ENCODE measurements at places on chromosomes 4 and X.

- no peak for DNase-seq
Observed at GRCh38 chrX:130330706-130331105, 9.0 kb upstream of the SLC25A14 start.

DNA sequence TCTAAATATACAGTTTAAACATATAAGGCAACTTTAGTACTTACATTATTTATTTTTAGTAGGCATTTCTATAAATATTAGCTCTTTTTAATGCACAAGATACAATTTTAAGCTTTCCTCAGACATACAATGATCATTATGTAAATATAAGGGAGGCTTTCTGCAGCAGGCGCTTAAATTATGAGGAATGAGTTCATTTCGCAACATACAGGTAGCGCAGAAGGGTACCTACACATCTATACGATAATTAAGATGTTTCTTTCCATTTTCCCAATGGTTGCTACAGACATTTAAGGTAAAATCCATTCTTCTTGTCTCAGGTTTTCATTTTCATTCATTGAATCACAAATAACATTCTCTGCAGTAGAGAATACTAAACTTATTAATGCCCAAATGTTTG, 1.2 kb downstream of the AASDH start:
- no peak for DNase-seq

- DNase-seq, result no peak
Observed at GRCh38 chr4:118338981-118339765, 13.6 kb downstream of the PRSS12 start.

- DNase-seq, result no peak
Observed at GRCh38 chr4:118817178-118817930, 18.6 kb downstream of the SEC24D start.

- DNase-seq, result no peak
Observed at GRCh38 chr4:125043486-125043885, 271.3 kb upstream of the FAT4 start.

DNA sequence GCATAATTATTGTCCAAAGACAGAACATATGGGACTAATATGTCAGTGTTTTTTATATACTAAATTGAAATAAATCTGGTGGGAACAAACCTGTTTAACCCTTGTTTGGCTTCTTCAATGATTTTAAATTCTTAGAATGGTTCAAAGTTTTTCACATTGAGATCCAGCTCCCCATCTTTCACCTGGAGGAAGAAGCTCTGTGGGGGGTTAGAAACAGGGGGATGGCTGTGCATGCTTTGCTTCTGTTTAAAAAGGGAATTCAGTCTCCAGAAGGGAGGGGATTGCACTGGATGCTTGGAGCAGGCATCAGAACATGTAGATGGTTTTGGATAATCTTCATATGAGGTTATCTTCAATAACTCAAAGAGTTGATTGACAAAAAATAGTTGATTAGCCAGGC, 72.1 kb downstream of the GALNT7 start:
- DNase-seq, result no peak

DNA sequence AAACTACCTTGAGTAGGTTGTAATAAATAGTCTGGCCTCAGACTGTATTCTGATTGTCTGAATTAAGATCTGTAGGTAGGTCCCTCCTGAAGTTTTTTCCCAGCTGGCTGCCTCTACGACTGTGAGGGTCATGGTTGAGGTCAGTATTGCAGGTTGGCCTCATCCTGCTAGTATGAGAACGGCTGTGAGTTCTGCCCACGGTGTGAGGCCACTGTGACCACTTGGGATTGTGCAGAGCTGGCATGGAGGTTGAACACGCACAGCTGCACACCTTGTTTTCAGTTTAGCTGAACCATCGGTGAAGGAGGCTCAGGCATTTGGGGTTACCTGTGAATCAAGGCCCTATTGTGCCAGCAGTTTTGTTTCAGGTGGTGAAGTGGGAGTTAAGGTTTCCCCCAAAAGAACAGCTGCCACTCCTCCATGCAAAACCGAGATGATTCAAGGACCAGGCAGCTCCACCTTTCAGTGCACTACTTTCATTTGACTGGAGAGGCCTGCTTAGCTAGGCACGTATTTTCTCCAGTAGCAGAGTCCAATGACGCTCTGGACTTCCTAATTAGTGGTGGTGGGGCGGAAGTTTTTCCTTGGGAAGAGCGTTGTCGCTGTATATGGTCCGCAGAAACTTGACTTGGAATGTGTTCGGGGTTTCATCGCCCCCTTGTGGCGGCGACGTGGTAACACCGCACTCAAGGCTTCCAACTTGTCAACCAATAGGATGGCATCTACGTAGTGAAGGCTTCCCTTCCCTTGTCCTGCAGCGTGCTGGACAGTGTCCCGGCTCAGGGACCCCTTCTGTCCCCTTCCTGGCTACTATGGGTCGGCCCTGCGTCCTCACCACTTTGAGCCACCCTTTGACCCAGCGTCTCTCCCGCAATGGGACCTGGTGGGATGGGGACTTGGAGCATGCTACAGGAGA, 13.8 kb downstream of the CMC4 start:
- no peak for DNase-seq

GRCh38 chr4:93788712-93789111, 39.8 kb upstream of the ATOH1 start:
- DNase-seq, result no peak

DNA sequence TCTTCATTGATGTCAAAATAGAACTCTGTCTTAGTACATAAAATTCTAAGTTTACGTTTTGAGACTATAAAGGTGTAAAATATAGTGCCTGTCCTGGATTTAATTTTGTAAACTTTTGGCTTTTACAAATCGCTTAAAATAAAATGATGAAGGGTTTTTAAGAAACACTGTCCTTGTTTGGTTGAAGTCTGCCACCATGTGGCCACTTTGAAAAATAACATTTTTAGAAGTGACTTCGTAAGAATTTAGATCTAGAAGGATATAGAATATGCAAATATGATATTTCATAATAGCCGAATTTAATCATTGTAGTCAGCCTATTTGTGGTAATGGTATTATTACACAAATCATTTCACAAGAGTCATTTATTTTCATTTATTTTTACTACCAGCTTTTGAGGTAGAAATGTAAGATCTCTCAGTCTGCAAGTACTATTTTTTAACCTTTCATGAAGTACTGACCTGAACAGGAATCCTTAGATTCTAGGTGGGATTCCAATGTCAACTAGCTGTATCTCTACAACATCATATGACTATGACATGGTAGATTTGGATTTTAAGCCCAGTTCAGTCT, 31.0 kb upstream of the FAT4 start:
- no peak for DNase-seq

- no peak for DNase-seq
Observed at GRCh38 chr4:61128682-61129081, 71.4 kb upstream of the ADGRL3 start.

DNA sequence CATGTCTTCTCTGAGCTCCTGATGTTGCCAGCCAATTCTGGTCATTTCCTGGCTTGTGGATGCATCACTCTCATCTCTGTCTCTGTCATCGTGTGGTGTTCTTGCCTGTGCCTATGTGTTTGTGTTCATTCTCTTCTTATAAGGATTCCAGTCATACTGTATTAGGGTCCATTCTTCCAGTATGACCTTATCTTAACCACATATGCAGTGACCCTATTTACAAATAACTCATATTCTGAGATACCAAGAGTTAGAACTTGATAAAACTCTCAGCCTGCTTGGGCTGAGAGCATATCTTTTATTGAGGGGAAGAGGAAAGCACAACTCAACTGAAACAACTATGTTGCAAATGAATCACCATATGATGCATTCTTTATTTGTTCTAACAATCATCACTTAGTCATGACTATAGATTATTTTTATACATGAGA, 189.0 kb upstream of the ANXA10 start:
- DNase-seq, result no peak

DNA sequence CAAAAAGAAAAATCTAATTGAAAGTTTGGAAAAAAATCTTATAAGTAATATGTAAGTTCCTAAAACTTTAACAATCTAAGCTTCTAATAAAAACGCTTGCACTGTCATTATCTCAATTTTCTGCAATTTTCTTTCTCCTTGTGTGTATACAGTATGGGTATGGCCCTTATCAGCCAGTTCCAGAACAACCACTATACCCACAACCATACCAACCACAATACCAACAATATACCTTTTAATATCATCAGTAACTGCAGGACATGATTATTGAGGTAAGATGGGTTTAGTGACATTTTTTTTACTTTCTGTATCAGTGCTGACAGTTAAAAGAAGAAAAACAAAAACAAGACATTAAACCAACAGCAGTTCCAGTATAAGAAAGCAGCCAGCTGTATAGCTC, 4.9 kb downstream of the STATH start:
- DNase-seq, result no peak

DNA sequence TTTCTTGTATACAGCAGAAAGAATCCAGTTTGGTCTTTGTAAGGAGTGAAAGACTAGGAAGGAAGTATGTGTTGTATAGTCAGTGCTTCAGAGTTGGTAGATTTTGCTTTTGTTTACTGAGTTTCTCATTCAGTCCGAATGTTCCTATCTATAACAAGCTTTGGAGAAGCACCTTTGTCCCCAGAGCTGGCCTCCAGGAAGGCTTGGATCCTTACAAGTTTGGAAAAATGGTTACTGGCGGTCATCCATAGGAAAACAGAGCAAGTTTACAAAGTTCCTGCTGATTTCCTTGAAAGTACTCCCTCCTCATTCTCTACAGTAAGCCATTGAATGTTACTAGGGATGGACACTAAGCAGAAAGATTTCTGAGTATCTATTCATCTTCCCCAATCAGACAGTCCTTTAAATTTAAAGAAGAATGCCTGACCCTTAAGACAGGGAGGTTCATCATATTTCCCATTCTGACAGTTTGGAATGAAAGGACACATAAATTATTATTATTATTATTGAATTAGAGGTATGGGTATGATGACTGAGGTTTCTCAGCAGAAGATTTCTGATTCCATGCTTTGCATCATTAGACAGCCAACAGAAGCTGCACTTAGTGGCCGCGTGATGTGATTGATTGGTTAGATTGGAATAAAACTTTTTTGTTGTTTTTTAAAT, 35.8 kb downstream of the FAT4 start:
- no peak for DNase-seq

DNA sequence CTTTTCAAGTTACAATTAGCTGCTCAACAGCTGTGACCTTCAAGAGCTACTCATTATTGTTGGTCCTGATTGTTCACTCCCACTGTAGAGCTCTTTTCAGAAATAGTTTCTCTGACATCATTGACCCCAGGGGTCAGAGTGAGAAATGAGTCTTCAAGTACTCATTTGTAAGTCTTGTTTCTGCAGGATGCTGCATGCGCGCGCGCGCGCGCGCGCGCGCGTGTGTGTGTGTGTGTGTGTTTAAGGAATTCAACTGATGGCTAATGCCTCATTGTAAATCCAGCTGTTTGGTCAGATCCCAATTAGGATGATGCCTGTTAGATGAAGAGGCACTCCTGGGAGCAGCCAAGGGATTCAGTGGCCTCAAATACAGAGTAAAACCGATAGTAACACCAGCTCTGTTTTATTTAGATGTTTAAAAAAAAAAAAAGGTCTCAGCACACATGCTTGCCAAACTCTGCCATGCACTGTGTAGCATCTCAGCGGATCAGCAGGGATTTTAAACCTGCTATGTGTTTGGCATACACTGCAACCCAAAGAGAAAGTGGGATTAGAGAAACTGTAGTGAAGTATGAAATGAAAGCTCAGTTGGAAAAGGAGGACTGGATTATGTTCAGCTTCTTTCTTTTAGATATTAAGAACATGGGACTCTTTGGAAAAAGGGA, 332.3 kb downstream of the ADGRL3 start:
- no peak for DNase-seq

DNA sequence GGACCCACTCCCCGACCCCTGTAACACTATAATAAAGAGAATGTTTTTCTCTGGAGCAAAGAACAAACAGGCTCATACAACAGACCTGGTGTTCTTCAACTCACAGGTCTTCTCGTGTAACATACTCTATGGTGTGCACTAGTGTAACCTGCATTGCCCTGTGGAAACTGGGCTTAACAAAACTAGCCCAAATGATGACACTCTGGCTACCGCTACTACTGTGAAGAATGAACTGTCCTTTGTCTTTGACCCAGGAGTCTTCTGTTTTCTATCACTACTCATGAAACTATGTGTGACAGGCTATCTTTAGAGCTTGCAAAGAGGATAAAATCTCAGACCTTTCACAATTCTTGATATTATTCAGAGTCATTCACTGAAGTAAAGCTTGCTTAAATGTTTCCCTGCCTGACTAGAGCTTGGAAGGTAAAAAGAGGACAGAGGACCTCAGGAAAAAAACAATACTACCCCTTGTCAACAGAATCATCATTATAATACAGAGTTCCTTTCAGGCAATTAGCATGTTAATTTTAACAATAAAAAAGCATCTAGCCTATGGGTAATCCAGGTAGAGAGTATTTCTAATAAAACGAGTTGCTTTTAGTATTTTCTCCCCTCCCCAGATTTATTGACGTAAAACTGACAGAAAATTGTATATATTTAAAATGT, 59.2 kb downstream of the FSTL5 start:
- no peak for DNase-seq

- DNase-seq, result no peak
Observed at GRCh38 chrX:104324461-104325212, 69.9 kb upstream of the ESX1 start.

GRCh38 chr4:150949943-150950342, 65.1 kb downstream of the LRBA start:
- DNase-seq, result no peak

- DNase-seq, result no peak
Observed at GRCh38 chr4:7202411-7202810, 10.1 kb downstream of the SORCS2 start.

DNA sequence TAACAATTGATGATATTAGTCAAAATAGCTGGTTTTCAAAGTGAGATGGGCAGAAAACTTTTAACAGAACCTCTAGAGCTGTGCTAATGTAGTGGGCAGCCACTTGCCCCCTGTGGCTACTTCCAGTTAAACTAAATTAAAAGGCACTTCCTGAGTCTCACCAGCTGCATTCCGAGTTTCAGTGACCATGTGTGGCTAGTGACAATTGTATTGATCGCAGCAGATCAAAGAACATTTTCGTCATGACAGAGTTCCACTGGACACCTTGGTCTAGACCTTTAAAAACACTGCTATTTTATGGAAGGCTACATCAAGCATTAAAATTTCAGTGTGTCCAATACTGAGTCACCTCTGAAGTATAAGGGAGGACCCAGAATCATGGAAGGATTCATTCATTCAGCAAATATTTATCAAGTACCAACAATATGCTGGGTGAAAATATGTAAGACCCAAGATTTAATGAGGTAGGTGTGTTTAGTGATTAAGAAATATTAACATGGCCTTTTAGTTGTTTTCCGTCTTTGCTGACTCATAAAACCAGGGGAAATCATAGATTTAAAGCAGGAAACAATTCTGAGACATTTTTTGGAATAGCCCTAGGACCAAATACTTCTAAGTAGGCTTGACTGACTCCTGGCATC, 5.1 kb upstream of the FAT1 start:
- DNase-seq, result no peak

GRCh38 chrX:139930916-139931645, 1.8 kb downstream of the ATP11C start:
- no peak for DNase-seq

DNA sequence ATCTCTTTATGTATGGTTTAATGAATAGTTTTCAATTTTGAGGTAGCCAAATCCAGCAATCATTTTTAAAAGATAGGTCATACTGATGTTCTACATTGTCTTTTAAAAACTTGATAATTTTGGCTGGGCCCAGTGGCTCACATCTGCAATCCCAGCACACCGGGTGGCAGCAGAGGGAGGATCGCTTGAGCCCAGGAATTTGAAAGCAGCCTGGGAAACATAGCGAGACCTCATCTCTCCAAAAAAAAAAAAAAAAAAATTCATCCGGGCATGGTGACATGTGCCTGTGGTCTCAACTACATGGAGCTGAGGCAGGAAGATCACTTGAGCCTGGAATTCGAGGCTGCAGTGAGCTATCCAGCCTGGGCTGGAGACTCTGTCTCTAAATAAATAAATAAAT, 419.8 kb downstream of the GALNTL6 start:
- no peak for DNase-seq

Measured in esophagus squamous epithelium (tissue), 5 donors.